Central memory CD4-positive, alpha-beta T cell (primary cell): ENCODE measurements at places on chromosomes 4 and X.

GRCh38 chr4:119604266-119604665 lies 24.3 kb downstream of the PDE5A start:
- DNase-seq: no peak

GRCh38 chrX:133722756-133723155 lies 262.6 kb downstream of the GPC3 start:
- no peak for DNase-seq

DNA sequence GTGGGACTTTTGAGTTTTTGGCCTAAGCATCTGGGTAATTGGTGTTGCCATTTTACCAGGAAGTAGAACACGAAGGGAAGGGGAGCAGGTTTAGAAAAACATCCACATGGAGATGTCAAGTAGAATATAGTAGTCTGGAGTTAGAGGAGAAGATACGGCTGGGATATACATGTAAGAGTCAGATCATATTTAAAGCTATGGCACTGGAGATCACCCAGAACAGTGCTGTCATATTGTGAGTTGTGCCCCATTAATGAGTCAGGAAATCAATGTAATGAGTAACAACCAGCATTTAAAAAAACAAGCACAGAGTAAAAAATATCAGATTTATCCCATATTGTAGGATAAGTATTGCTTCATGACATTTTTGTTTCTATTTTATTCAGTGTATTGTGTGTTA lies 4.2 kb downstream of the GSTCD start:
- DNase-seq: no peak

- no peak for DNase-seq
These were observed 17.2 kb downstream of the HMGB2 start for GRCh38 chr4:173317004-173317403.

GRCh38 chrX:18598413-18598812 lies 73.5 kb downstream of the RS1 start:
- no peak for DNase-seq
